ENCODE measurements at places on chromosomes 5 and 9.

- DNase-seq: no peak
These were observed 42.1 kb upstream of the CTNND2 start for GRCh38 chr5:11946317-11946716.

GRCh38 chr5:173679909-173680630 lies 63.6 kb upstream of the BOD1 start:
- DNase-seq: no peak

DNA sequence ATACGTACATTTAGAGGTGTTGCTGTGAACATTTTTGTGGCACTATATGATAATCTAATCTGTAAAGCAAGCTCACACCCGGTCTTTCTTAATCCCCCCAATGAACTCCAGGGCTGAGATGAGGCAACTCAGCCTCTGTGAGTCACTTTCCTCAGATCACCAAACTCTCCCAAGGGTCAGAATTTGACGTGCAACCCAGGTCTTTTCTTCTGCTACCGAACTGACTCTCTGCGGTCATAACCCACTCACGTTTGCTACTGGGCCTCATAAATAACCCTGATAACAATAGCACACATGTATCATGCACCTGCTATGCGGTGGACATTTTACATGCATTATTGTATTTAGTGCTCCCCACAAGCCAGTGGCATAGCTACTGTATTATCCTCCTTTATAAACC lies 153.1 kb downstream of the DROSHA start:
- DNase-seq: no peak

DNA sequence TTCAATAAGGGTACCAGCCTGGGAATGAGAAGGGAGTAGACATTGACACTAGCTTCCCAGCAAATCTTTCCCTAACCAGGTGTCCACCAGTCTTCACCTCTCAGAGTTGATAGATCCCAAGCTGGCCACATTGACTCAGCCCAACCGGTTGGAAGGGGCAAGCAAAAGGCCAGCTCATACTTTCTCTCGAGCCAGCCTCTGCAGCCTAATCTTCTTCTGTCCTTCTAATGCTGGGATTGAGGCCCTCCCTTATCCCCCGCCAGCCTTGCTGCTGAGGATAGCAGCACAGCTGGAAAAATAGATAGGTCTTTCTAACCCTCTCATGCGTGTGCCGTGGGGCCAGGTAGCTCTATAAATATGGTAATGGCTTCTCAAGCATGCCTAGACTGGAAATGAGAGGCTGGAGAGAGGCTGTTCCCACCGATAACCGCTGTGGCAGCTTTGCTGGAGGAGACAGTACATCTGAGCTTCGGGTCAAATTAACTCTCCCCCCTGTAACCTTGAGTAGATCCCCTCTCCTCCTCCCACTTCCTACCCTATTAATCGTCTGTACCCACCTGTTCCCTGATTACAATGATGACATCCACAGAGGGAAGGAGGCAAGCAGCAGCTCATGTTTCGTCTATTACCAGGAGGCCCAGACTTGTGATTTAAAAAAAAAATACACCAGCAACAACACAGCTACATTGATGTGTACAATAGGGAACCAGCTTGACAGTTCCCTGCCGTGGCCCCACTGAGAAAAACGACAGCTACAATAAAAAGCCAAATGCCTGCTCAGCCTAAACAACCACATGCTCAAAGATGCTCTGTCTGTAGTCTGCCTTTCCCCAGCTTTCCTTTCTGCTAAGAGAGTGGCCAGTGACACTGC lies 219.9 kb upstream of the BRINP1 start:
- DNase-seq: no peak

DNA sequence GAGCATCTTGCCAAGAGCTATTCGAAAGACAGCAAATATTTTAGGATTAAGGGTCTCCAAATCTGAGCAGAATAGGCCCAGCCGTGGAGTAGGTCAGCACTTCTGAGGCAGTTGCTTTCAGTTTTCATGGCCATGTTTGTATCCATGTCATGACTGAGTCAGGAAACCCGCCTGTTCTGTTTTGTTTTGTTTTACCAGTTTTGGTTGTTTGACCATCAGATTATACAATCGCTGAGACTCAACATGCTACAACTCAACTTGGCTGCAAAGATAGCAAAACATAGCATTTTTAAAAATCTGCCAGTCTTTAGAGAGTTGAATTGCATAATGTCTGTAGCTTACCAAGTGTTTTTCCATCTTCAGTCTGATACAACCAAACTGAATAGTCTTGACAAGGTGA lies 185.1 kb upstream of the ZNF462 start:
- no peak for DNase-seq
